Stimulated activated CD8-positive, alpha-beta memory T cell treated with anti-CD3 and anti-CD28 coated beads, Interleukin-12 subunit alpha, Interleukin-12 subunit beta, amount 100 ng/mL, for 1 hour (primary cell): ENCODE measurements at places on chromosomes 12 and 14.

DNA sequence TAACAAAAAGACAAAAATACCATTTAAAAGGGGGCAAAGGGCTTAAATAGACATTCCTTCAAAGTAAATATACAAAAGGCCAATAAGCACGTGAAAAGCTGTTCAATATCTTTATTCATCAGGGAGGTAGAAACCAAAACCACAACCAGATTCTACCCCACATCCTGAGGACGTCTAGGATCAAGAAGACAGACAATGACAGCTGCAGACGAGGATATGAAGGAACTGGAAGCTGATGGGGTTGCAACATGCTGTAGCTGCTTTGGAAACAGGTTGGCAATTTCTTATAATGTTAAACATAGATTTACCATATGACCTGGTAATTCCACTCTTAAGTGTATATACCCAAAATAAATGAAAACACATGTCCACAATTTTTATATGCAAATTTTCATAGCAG, 85.1 kb upstream of the C14orf180 start:
- no peak for DNase-seq

- no peak for DNase-seq
These were observed 1226.7 kb downstream of the FLRT2 start for GRCh38 chr14:86756521-86757190.

- DNase-seq = no peak
These were observed 28.2 kb downstream of the RPGRIP1 start for GRCh38 chr14:21308132-21308478.

GRCh38 chr12:25352083-25352918, 101.6 kb upstream of the KRAS start:
- DNase-seq = no peak

GRCh38 chr12:130435826-130436225, 98.1 kb downstream of the PIWIL1 start:
- DNase-seq = no peak

- DNase-seq = no peak
These were observed 15.6 kb downstream of the TPH2 start for GRCh38 chr12:71954083-71954778.

DNA sequence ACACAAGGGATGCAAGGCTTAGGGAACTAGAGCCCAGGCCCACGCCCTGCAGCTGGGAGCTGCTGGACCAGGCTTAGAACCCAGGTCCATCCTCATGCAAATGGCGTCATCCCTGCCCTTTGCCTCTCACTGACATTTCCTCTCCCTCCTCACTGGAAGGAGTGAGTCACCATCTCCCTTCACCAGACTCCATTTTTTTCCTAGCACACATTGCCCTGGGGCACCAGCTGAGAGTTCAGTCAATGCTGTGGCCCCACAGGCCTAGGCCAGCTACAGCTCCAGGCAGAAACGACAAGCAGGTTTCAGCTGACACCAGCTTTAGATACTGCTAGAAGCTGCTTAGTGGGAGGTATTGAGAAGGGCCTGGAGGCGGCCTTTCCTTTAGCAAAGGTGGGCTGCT, 98.9 kb downstream of the RIMBP2 start:
- DNase-seq = no peak

DNA sequence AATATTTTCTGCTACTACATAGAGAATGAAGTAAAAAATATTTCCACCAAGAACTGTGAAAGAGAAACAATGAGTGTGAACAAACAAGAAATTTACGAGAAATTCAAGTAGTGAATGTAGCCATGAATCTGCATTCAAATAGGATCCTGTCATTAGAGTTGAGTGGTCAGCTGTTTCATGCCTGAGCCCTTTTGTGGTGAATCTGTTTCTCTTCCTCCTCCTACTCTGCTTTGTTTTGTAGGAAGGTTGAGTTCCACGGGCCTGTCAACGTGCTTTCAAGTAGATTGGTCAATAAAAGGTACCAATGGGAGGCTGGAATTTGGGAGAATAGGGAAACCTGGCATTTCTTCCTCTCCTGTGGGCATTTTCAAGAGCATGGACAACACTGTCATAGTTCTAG, 1749.6 kb upstream of the FLRT2 start:
- no peak for DNase-seq

- DNase-seq = no peak
These were observed 232.9 kb upstream of the TMTC1 start for GRCh38 chr12:30016540-30017055.

DNA sequence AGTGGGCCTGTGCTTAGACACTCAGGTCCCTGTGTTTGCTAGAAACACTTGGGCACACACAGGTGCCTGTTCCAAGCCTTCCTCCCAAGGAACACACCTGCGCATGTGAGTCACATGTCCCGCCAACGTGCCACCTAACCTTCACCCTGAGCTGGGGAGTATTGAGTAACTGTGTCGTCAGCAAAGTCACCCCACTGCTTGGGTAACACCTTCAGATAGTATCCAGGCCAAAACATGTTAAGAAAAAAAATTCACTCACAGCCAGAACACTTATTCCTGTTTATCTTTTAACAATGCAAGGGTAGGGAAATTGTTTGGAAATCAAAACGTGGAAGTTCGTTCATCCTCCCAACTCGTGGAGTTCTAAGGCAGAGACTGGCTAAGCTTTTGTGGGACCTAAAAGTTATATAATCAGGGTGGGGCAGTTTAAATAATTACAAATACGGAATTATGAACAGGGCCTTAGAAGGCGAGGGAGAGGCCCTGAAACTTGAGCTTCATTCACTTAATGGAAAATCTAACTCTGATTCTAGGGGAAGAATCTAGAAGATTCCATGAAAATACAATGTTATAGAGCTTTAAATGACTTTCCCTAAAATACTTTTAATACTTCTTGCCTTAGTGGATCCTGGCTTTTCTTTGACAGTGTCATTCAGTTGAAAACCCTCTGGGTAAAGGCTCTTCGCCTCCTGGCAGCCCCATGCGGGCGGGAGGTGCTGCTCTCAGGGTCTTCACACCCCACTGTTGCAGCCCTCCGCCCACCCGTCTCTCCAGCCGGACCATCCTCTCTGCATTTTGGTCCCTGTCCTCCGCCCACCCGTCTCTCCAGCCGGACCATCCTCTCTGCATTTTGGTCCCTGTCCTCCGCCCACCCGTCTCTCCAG, 30.3 kb upstream of the ADIPOR2 start:
- DNase-seq = peak; percentile 45

- no peak for DNase-seq
These were observed 3.9 kb upstream of the GALNT9 start for GRCh38 chr12:132333273-132333672.

DNA sequence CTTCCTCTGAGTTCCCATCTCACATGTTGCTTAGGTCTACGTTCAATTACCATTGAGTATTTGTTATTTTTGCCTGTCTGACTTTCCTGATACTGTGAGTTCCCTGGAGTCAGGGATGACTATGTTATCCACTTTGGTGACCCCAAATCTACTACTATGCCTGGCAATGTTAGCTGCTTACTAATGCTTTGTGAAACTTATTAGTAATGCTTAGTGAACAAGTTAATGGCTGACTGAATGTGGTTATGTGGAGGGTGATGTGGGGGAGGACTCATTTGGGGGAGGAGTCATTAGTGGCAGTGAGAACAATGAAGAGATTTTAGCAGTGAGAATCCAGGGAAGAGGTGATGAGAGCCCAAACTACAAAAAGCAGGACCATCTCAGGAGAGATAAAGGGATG, 121.6 kb downstream of the KTN1 start:
- no peak for DNase-seq

- DNase-seq = no peak
These were observed 100.1 kb downstream of the PAH start for GRCh38 chr12:102816816-102817434.

DNA sequence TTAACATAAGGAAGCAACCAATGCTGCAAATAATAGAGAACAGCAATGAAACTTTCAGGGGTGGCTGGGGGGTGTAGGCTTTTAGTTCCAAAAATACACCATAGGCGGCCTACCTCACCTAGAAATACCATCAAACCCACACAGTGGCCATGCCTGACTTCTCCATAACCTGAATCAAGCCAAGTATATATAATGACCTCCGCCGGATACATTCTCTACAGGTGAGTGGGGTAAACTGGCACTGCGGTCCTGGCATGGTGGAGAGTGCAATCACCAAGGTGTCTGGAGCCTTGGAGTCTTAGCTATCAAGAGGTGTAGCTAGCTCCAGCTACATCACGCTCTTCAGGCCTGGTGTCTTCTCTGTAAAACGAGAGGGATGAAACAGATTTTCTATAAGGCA, 1.2 kb downstream of the ZBTB25 start:
- DNase-seq = no peak

DNA sequence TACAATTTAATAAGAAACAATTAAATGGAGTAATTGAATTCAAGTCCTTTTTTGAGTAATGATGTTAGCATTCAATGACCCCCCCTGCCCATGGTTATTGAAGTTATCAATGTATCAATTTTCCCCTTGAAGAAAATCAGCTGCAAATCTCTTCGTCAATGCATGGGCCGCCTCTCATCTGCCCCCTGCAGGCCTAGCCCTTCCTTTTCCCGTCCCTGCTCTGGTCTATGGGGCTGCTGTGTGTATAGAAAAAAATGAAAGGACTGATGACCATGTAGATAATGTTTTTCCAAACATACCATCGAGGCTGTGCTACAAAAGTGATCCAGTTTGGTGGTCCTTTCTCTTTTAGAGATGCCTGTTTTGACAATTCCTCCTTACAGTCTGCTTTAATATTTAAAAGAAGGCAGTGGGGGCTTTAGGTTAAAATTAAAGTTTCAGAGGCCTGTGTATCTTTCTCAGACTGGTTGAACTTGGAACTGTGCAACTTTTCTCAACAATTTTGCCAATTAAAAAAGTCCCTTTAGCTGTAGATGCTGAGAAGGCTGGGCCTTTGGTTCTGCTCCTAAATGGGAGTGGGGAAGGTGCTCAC, 98.4 kb downstream of the APAF1 start:
- DNase-seq = no peak

DNA sequence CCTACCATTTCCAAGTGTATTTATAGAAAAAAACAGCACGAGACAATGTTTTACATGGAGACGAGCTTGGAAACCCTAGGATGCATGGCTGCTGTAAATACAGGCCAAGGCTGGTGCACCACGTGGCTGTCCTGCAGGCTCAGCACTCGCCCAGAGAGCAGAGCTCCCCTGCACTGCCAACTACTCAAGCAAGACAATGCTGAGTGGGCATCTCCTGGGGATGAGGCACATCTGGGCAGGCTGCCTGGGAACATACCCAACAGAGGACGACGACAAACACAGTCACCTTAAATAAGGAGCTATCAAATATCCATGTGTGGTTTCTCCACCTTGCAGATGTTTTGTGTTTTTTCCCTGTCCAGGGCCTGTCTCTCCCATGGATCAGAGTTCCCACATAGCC, 128.3 kb upstream of the PRMT8 start:
- DNase-seq = no peak

GRCh38 chr12:73226593-73226992, 954.4 kb downstream of the TRHDE start:
- DNase-seq = no peak

DNA sequence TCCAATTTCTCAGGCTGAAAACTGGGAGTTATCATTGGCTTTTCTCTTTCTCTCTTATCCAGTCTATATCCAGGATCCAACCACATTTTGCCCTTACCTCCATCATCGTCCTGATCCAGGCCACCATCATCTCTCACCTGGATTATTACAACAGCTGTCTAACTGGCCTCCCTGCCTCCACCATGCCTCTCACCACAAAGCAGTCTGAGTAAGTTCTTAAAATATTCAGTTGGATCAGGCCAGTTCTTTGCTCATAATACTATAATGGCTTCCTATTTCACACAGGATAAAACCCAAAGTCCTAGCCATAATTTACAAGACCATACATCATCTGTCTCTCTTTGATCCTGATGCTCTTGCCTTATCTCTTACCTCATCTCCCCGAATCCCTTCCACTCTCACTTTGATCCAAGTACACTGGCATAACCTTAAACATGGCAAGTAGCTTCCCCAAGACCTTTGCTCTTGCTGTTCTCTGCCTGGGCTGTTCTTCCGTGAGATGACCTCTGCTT, 133.4 kb upstream of the RAP1B start:
- no peak for DNase-seq

DNA sequence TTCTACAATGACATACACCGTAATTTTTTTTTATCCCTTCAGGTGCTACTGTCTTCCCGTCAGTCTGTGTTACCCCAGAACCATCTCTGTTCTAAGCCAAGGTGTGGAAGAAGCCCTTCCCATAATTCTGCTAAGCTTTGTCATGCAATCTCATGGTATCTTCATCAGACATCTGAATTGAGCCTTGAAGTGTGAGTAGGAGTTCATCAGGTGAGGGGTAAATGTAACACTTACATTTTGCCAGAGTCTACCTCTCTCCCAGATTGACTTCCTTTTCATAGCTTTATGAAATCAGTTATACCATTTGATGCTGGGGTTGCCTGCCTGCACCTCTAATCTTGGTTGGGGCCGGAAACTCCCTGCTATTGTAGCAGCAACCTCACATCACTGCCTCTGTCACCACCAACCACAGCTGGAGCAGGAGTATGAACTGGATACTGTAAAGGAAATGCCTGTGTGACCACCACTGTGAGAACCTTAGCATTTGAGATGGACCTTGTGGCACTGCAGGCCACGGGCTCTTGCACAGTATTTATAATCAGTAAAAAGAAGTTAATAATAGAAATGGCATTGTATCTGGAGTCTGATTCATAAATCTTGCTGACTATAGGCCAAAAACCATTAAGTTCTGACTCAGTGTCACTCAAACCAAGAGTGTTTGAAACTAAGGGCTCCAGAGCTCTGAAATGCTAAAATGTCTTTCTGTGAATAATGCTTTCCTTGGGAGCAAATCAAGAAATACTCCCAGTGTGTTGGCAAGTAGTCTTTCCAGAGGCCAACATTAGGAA, 58.7 kb upstream of the STK38L start:
- DNase-seq = no peak

DNA sequence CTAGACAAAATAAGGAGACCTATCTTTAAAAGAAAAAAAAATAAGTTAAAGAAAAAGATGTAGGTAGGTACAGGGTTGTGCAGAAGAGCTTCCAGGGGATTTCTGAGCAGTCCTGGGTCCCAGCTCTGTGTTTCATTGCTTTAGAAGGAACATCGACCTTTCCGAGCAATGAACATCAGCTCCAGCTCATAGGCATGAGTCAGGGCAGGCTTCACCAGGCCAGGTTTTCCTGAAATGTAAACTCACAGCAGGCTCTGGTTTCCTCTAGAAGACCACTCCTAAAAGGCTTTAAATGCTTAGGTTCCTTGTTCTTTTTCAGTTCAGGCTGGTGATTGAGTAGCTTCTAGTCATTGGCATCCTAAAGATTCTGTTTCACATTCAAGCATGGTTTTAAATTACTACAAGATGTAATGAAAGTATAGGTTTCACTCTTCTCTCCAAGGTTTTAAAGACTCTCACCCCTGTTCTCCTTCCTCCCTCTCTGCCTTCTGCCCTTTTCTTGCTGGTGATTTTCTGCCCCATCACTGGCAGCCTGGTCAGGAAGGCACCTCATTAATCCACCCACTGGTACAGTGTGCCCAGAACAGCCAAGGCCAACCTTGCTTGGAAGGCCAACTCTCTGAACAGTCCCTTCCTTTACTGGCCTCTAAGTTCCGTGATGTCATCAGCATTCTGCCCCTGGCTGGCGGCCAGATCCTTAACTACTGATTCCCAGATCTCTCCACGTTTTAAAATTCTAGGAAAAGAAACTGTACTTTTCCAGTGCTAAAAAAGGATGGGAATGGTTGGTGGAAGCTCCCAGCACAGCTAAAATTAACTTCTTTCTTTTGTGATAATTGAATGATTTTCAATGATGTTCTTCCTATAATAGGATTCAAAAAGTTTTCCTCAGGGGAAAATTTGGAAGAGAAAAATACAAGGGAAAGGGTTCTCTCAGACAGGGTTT, 109.4 kb upstream of the HIF1A start:
- DNase-seq = no peak

- no peak for DNase-seq
These were observed 156.9 kb downstream of the SRGAP1 start for GRCh38 chr12:64001439-64001838.

- DNase-seq = no peak
These were observed 2.9 kb upstream of the DENR start for GRCh38 chr12:122749569-122750332.
